ENCODE measurements at places on chromosomes 13 and 19.

GRCh38 chr13:44396701-44397580, 23.3 kb downstream of the SERP2 start:
- no peak for DNase-seq

GRCh38 chr19:39924389-39924788, 10.0 kb downstream of the FCGBP start:
- no peak for DNase-seq

GRCh38 chr13:46721054-46721453, 75.9 kb downstream of the ESD start:
- DNase-seq: peak; percentile 65

DNA sequence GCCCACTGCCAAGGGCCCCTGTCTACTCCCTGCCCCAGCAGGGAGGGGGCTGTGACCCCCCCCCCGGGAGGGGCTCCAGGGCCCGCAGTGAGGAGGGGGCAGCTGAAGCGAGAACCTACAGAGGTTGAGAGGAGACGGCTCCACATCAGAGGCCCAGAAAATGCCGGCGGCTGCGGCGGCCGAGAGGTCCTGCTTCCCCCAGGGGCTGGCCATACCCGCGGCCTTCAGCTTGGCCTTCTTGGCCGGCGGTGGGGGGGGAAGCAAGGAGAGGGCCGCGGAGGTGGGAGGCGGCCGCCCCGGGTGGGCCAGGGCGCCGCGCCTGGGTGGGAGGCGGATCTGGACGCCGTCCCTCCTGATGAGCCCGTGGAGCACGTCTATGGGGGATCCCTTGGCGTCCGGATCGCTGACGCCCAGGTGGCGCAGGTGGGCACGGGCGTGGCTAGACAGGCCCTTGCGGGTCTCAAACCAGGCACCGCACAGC, 9.2 kb upstream of the AKAP8L start:
- DNase-seq: no peak

GRCh38 chr19:50427997-50428425, 4.7 kb upstream of the MYBPC2 start:
- peak; percentile 94 for DNase-seq

- DNase-seq: peak; percentile 95
Observed at GRCh38 chr19:43532962-43533545, at the start of gene ZNF575. ZNF575 (plus strand) TSS chr19:43533188; CDS start chr19:43534423, 1,235 bp downstream.

DNA sequence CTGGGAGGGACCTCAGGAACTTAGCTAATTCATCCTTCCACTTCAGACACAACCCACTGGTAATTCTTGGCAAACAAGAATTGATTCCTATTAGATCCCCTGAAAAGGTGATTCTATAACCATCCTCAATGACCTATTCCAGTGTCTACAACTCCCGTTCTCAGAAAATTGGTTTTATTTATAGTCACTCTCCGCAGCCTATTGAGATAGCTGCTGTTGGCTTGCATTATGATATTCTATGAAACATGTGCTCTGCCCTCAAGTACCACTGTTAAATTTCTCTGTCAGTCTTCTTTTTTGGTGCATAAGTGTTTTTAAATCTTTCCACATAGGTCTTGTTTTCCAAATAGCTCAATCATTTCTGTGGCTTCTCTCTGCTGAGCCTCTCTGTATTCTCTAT, 75.0 kb downstream of the CDADC1 start:
- no peak for DNase-seq

DNA sequence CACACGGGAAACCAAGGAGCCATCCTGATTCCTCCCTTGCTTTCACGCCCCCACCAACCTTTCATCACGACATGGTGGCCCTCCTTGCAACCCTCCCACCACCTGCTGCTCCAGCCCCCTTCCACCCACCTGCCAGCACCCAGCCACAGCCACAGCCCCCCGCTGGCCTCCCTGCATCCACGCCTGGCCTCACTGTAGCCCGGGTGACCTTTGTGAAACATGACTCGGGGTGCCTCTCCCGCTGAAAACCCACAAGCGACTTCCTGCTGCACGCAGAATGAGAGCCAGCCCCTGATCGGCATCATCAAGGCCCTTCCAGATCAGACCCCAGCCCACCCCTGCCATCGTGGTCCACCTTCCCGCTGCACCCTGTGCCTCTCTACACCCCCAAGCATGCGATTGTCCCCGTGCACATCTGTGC, 14.9 kb downstream of the POP4 start:
- no peak for DNase-seq

GRCh38 chr19:42023121-42023942, 29.3 kb upstream of the ATP1A3 start:
- DNase-seq: no peak

DNA sequence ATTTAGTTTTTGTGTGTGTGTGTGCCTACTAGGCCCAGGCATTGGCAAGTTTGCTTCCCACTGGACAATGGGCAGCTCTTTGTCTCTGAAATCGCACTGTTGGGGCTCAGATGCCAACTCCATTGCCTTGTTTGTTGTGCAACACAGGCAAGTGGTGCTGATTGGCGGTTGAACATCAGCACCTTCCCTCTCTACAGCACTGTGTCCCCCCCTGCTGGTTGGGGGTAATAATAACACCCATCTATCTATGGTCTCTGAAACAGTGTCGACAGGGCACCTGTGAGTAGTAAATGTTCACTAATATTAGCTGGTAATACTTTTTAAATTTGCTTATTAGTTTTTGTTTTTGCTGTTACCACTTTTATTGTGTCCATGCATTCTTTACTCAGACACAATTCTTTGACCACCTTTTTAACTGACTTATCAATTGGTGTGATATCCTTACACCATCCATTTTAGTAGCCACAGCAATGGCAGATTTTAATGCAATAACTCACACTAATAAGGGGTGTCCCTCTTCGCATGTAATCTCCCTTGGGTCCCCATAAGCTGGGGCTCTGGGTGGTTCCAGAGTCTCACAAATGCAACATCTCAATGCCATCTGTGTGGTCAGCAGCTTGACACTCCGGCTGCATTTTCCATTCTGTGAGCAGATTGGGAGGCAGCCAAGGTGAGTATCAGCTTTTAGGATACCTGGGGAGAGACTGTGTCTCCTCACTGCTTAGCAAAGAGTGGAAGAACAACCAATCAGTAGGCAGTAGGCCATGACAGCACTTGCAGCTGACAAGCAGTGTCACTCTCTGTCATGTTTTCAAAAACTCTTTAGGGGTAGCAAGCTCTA, 47.7 kb upstream of the UQCRFS1 start:
- DNase-seq: peak; percentile 60

- DNase-seq: peak; percentile 58
Observed at GRCh38 chr13:110236831-110237261, 70.1 kb downstream of the COL4A1 start.

DNA sequence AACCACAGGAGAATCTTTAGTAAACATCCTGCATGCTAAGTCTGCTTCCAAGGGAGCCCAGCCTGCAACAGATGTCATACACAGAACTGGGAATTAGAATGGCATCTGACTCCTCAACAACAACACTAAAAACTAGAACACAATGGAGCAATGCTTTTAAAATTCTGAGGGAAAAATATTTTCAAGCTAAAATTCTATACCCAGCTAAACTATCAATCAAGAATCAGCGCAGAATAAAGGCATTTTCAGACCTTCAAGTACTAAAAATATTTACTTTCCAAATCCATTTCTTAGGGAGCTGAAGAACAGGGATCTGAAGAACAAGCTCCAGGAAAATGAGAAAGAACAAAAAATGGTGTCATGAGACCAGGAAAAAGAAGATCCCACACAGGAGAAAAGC, 46.9 kb upstream of the CHST8 start:
- DNase-seq: no peak

Measured in testis (tissue), 5 donors.